ENCODE measurements at places on chromosomes 6 and 20.

- no peak for DNase-seq
Measured at GRCh38 chr6:85810558-85810957, 167.9 kb upstream of the SYNCRIP start.

DNA sequence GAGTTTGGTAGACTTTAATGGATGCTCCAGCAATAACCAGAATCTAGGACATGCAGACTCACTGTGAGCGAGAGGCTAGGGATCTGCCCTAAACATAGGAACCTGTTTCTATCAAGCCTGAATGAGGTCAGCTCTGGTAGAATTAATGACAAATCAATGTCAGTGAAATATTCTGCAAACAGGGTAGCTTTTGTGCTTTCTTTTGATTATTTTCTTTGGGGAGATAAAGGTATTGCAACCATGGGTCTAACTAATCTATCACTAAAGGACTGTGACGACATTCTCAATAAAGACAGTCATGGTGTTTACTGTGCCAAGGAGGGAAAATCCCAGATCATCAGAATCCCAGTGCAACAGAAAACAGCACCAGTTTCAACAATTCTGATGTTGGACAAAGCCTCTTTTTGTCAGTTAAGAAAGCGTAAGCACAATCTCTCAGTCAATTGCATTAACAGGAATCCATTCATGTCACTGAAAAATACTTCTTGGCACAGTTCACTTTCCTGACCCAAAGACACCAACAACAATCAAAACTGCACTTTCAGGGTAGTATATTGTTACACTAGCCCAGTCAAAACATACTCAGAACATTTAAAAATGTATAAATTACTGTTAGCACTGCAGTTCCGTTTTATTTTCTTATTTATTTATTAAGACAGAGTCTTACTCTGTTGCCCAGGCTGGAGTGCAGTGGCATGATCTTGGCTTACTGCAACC lies 36.8 kb upstream of the SMIM29 start:
- DNase-seq: no peak

DNA sequence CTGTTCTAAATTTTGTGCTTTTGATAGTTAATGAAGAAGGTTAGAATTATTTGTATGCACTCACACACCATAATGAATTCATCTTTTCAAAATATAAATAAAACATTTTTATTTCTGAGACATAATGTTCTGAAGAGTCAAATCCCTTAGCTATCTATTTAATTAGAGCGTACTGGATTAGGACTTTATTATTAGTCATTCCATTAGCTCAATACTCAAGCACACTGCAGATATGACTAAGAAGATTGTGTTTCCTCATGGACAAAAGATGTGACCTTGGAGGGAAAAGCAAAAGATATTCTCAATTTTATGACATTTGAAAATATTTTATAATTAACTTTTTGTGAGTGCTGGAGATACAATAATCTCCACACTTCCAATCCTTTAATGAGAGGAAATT lies 666.4 kb downstream of the CD109 start:
- no peak for DNase-seq

GRCh38 chr20:37670351-37670791 lies 23.5 kb upstream of the CTNNBL1 start:
- no peak for DNase-seq

DNA sequence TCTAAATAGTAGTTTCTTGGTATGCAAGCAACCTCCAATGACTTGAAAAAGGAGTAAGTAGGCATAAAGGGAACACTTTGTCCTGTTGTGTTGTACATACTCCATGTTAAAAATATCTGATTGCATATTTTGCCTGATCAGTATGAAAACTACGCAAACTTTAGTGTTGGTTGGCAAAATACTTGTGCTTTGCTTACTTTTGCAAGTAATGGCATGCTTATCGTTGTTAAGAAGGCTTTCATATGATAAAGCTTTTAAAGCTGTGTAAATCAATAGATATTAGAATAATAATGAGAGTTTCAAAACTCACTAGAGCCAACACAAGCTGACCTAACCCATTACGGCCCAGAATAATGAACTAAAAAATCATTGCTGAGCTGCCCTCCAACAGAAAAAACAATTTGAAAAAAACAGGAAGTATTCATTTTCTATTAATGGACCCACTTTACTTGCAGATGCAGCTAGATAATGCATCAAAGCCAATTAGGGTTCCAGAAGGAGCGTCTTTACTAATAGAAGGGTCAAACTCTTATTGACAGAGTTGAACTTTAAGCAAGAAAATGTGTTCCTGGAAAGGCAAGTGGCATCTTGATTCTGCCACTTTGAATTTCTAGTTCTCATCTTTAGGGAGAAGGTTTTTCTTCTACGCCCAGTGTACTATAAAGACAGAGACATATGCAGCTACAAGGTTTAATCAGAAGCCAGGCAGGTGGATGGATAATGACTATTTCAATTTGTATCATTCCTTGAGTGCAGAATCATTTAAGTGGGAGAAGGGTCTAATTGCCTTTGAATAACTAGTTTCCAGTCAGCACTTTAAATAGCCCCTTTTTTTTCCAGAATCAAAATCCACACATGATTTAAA lies 82.2 kb downstream of the SNAP25 start:
- no peak for DNase-seq

- DNase-seq: no peak
Measured at GRCh38 chr6:35463292-35463691, 4.9 kb upstream of the RPL10A start.

- peak; percentile 38 for DNase-seq
Measured at GRCh38 chr20:19205981-19206396, 6.5 kb upstream of the SLC24A3 start.
